Neural crest cell (in vitro differentiated cells): ENCODE measurements at places on chromosomes 7 and 10. TPM values are rescaled to one million over a fixed set of nuclear protein-coding genes. Genes with fewer than 3 reads are reported as not detected.

ST8SIA6 gene
- total RNA-seq: not detected in 2 replicates

PNLIPRP3 gene
- not detected in 2 replicates for total RNA-seq

GRCh38 chr7:133934262-133934976 lies 192.7 kb upstream of the LRGUK start:
- no peak for DNase-seq

DNA sequence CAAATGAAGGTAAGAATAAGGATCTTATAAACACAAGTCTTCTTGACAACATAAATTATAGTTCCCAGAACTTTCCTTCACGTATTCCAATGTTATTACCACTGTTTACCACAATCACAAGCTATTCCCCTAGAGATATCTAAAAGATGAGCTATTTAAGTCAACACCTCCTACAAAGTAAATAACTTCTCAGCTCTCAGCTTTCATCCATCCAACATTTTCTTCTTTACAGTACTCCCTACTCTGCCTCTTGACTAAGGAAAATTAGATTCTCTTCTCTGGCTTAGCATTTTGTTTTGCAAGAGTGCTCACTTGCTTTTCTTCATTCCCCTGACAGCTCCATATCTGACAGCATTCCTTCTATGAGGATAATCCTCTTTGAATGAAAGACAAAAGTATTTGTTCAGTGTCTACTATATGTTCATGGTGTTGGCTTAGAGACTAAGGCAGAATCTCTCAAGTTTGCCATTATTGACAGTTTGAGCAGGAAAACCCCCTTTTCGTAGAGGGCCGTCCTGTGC lies 93.0 kb upstream of the IL6 start:
- no peak for DNase-seq

- peak; percentile 22 for DNase-seq
Observed at GRCh38 chr7:105014693-105015389, 836 bp downstream of the KMT2E start.

DNA sequence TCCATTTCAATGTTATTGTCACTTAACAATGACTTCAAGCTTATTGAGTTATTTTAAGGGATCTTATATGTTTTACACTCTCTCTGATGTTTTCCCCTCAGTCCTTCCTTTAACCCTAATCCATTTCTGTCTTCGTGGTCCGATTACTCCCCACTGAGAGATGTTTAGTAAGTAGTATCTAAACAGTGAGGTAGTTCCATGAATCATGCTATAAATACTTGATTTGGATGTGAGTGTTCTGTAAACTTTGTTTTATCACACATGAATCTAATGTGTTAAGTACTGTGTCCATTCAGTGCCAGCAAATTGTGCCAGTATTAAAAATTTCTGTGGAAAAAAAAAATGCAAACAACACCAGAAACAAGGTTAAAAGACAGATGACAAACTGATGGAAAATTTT lies 18.6 kb downstream of the RPP30 start:
- no peak for DNase-seq

C7orf33 gene
- total RNA-seq: not detected in 2 replicates

DNA sequence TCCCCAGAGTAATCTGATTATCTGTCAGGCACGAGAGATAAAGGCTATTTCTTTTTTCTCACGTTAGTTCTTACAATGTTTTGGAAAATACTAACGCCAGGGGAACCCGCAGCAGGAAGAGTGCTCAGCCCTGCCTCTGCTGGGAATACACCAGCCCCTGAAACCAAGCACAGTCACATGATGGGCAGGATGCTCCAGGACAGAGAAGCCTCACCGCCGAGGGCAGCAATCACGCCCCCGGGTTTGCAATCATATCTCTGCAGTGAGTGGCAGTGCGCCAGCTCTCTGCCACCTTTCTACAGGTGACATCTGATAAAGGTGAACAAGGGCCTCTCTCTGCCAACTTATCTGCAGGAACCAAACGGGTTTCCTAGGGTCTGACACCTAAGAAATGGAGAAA lies 39.8 kb downstream of the BRI3 start:
- no peak for DNase-seq

DNA sequence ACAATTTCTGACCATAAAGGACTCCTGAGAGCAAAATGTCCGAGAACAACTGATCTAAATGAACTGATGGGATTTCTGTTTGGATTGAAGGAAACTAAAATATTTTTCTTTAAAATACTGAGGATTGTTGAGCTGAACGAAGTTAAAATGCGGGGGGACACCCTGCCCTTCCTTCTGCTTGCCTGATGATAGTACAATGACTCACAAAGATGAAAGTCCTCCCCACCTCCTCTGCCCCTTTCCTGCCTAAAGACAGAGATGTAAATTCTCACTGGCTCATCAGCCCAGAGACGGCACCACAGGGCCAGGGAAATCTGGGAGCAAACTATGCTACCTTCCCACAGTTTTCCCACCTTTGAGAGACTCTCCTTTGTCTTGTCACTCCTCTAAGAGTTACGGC lies 180.6 kb downstream of the PHTF2 start:
- DNase-seq: no peak

MMRN2 gene
- 0.27 and 0.40 TPM in 2 replicates for total RNA-seq

MKX gene
- total RNA-seq: 0.30 TPM in 1 of 2 replicates, not detected in the other

GRCh38 chr10:87095236-87095945 lies 385 bp downstream of the SHLD2 start:
- peak; percentile 61 for DNase-seq

- no peak for DNase-seq
Observed at GRCh38 chr7:16935341-16935735, 53.6 kb upstream of the AGR3 start.

DNA sequence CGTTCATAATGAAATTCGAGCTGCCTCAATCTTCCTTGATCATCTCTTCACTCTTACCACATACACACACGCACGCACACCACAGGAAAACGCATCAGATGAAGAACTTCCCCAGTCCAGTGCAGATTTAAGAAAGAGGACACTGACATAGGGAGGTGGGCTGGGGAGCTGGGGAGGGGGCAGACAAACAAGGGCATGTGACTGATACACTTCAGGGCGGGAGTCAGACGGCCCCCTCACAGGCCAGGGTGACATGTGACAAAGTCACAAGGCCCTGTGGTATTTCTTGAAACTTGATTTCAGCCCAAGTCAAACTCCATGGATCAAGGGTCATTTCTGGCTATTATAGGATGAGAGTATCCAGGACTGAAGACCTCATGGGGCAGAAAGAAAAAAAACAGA lies 82.6 kb downstream of the KCNMA1 start:
- DNase-seq: no peak
